ENCODE measurements at places on chromosomes 3 and 15.

DNA sequence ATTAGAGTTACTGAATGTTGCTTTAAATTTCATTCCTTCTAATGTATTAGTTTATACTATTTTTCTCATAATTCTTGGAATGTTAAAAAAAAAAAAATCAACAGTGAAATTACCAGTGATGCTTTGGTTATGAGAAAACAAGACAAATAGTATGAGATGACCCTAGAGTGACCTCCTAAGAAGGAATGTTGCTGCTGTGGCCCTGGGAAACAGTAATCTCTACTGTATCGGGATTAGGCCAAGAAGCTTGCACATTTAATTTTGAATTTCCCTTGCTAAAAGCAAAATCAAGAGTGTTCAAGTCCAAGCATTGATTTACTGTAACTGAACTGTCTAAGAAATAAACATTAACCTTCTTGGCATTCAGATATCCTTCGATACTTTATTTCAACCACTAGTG is 18.1 kb downstream of the TOPBP1 start:
- DNase-seq, result no peak

- DNase-seq, result no peak
Observed at GRCh38 chr3:80233576-80233975, 465.8 kb upstream of the ROBO1 start.

DNA sequence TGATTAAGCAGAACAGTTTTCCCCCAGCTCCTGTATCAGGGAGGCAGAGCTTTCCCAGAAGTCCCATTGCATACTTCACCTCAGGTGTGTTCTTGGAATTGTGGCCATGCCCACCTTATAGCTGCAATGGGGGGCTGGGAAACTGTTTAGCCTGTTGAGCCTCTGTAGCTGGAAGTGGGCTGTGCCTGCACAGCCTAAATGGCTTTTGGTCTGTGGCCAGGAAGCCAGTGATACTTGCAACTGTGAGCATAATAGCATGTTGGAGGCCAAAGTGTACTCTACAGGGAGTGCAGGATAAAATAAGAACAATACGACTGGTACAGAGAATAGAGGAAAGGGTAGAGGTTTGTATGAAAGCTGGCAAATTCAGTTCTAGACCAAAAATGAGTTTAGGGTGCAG is 248.5 kb downstream of the PTPRG start:
- no peak for DNase-seq

DNA sequence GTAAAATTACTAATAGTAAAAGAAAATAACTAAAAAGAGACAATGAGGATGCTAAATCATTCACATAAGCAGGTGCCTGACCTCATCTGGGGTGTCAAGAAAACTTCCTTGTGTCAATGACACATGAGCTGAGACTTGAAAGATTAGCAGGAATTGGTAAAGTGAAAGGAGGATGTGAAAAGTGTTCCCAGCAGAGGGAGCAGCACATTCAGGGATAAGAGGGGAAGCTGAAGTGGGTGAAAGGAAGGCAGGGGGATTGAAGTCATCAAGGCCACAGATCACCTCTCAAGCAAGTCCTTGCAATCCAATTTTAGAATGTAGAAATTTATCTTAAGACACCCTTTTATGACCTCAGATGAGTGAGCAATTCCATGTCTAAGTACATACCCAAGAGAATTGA is 60.2 kb upstream of the ACP3 start:
- no peak for DNase-seq

- DNase-seq, result no peak
Observed at GRCh38 chr3:108461661-108462111, 48.7 kb downstream of the MYH15 start.

GRCh38 chr3:107206141-107206540 is 171.1 kb upstream of the CCDC54 start:
- DNase-seq, result no peak

DNA sequence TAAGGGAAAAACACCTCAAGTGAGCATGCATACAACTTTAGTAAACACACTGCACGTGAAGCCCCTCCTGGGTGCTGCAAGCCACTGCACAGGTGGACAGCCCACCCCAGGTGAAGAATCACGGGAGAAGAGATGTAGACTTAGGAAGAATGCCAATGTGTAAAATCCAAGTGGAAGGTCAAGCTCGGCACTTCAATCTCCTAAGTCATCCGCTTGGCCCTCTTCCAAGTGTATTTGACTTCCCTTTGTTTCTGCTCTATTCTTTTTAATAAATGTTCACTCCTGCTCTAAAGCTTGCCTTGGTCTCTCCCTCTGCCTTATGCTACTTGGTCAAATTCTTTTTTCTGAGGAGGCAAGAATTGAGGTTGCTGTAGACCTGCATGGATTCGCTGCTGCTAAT is 316.6 kb downstream of the EDEM1 start:
- DNase-seq, result no peak

DNA sequence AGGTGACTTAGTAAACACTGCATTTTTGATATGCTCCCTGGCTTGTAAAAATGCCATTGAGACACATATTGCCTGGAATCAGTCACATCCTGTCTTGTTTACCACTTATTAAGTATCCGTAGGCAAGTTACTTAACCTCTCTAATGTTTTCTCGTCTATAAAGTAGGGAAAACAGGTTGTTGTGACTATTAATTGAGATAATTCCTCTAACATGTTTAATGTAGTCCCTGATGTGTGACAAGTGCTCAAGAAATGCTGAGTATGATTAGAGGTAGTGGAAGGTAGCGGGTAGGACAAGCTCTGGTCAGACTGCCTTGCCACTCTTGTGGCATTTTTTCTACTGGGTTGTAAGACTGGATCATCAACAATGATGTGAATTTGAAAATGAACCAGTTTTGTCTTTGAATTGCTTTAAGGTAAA is 54.1 kb downstream of the NFKBIZ start:
- DNase-seq, result no peak

DNA sequence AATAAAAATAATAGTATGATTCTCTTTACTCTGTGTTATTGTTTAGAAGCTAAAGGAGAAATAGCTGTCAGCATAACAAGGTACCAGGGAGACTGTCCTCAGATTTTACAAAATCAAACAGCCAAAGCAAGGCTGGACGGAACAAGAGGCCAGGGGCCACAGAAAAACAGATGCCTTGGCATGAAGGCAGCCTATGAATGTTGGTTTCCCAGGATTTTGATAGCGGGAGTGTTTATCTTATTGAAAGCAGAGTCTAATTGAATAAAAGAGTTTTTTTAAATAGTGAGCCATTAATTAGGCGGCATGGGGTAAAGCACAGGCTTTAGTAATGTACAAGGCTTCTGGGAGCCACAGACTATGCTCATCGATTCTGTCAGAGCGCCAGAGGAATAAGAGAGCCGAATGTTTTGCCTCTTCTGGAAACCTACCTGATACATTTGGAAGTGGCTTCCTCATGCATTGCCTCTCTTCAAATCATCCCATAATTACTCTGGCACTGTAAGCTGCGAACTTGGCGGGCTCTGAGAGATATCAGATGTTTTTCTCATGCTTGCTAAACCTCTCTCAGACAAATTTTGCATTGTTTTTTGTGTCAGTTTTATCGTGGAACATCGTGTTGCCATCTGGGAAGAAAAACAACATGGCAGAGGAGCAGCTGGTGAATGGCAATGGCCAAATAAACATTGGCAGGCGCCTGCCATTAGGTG is 30.4 kb upstream of the TMCO5A start:
- DNase-seq, result no peak

DNA sequence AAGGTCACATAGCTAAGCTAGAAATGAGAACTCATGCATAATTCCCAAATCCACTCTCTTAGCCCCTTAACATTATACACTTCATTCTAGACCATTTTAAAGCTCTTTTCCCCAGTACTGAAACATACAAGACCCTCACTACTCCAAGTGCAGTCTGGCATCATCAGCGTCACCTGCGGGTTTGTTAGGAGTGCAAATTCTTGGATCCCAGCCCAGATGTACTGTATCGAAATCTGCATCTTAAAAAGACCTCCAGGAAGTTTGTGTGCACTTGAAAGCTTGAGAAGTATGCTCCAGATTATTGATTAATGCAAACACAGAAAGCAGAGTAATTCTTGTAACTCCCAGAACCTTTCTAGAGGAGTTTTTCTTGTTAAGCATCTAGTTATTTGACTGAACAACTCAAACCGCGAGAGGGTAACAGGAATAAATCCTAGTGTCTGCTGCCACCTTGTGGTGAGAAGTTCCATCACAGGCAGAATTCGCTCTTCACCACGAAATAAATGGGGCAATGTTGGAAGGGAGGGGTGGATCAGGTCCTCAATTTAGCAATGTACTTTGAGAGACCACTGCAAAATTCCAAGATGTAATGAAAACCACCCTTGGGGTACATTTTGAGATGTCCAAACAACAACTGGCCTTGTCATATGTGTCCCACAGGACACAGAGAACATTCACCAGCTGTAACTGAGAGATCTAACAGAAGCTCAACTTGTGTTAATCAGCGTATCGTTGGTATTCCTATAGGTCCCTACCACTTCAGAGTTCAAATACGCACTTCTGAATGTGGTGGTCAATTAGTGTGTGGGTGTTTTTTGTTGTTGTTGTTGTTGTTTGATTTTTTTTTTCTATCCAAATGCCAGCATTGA is 583 bp upstream of the C3orf49 start:
- peak; percentile 12 for DNase-seq

GRCh38 chr3:195892105-195893043 is 16.0 kb downstream of the TNK2 start:
- DNase-seq, result no peak

DNA sequence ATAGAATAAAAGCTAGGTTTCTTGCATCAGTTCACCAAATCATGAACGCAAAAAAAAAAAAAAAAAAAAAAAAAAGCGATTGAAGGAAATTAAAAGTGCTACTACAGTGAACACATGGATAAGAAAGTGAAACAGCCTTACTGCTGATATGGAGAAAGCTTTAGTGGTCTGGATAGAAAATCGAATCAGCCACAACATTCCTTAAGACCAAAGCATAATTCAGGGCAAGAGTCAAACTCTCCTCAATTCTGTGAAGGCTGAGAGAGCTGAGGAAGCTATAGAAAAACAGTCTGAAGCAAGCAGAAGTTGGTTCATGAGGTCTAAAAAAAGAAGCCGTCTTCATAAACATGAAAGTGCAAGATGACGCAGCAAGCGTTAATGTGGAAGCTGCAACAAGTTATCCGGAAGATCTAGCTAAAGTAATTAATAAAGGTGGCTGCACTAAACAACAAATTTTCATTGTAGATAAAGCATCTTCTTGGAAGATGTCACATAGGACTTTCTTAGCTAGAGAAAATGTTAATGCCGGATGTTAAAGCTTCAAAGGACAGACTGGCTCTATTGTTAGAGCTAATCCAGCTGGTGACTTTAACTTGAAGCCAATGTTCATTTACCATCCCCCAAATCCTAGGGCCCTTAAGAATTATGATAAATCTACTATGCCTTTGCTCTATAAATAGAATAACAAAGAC is 19.2 kb downstream of the P3H2 start:
- DNase-seq, result peak; percentile 40

- no peak for DNase-seq
Observed at GRCh38 chr3:13053420-13053819, 19.8 kb downstream of the IQSEC1 start.

- DNase-seq, result no peak
Observed at GRCh38 chr3:127264794-127265514, 22.9 kb downstream of the PRR20G start.

GRCh38 chr3:35908366-35909232 is 269.3 kb downstream of the ARPP21 start:
- peak; percentile 8 for DNase-seq

DNA sequence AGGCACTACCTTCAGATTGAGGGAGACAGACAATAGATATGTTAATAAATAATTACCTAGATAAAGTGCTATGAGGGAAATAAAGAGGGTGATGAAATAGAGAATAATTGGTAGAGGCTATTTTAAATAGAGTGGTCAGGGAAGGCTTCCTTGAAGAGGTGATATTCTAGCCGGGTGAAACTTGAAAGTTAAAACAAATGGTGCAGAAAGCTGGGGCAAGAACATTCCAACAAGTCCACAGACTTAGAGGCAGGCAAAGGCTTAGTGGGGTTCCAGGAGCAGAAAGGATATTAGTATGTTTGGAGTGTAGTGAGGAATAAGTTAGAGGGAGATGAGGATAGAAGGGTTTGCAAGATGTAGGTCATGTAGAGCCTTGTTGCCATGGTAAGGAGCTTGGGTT is 10.1 kb downstream of the HACD3 start:
- DNase-seq, result no peak

- DNase-seq, result no peak
Observed at GRCh38 chr3:133592843-133593242, 19.4 kb downstream of the CDV3 start.

DNA sequence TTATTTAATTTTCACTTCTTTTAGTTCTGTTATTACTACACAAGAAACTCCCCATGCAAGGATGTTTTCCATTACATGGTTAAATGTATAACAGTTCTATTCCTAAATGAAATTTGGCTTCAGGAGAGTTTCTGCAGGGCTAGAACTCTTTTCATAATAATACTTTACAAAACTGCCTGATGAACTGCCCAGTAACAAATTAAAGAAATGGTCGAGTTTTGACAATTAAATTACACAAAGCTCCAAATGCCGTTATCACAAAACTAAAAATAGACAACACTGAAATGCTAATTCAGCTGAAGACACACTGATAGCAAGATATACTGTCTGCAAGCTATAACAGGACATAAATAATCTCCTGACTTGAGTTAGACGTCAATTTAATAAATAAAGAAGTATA is 435.2 kb upstream of the CCDC54 start:
- no peak for DNase-seq

DNA sequence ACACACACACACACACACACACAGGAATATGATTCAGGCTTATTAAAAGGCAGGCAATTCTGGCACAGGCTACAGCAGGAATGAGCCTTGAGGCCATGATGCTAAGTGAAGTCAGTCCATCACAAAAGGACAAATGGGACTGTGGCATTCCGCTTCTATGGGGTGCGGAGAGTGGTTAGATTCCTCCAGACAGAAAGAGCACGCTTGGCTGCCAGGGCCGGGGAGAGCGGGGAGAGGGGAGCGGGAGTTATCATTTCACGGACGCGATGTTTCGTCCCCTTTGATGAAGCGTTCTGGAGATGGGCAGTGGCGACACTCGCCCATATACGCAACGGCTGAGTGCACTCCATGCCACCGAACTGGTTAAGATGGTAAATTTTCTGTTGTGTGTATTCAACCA is 58.5 kb upstream of the FAM174B start:
- DNase-seq, result no peak

- DNase-seq, result no peak
Observed at GRCh38 chr15:87623832-87624231, 632.7 kb downstream of the NTRK3 start.

DNA sequence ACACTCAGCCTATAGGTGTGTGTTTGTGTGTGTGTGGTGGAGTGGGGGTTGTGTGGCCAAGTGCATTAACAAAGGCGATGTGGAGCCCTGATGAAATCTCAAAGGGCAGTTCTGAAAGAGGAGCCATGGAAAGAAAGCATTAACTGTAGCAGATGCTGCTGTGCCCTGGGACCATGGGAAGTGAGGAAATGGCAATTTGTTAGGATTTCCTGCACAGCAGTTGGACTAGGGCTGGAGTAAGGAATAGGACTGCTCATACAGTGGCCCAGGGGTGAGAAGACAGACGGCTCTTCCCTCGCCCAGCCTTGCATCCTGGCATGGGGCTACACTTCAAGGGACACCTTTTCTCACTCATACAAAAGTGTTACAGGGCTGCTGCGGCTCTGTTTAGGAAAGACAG is 12.3 kb upstream of the ZBTB38 start:
- no peak for DNase-seq

GRCh38 chr15:94066046-94066445 is 165.3 kb upstream of the MCTP2 start:
- no peak for DNase-seq
